ENCODE measurements at places on chromosomes 4 and X. TPM values are rescaled to one million over a fixed set of nuclear protein-coding genes. Genes with fewer than 3 reads are reported as not detected.

- H3K36me3 ChIP-seq = no peaks in the 10 kb centered on the region
- no peak for DNase-seq
- no peaks in the 10 kb centered on the region for H3K27me3 ChIP-seq
- no peak overlapping the region for H3K4me3 ChIP-seq
Measured at GRCh38 chr4:118723369-118723768, 38.2 kb downstream of the METTL14 start.

DNA sequence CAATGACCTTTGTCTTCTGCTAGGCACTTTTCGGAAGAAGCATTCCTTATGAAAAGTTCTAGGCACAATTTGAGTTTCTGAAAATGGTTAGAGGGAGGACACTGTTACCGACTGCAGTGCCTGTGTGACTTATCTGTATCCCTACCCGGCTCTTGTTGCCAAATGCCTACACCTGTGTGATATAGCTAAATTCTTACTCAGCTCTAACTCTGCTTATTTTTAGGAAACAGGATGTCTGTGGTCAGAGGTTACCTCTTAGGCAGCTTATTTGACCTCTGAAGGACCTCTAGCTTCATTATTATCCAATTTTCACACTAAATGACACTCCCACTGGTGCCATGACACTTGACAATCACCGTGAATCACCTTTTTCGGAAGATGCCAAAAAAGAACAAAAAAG, 561.1 kb upstream of the SMIM31 start:
- DNase-seq = no peak
- no peak overlapping the region for H3K4me3 ChIP-seq
- H3K27me3 ChIP-seq = no peaks in the 10 kb centered on the region
- H3K36me3 ChIP-seq = peaks cover 4% of the 10 kb centered on the region

DNA sequence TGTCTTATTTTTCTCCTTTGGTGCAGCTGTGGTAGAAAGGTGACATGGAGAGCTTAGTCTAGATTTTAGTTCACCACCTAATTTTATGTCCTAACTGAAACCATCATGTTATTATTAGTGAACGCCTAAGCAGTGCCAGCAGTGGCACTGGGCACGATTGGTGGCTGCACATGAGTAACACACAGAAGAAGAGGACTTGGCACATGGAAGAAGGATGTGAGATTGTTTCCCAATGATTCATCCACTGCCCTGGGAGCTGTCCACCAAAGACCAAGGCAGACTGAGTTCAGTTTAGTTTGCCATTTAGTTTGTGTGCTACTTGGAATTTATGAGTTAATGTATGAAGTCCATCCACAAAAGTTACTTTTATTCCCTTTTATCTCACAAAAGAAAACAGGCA, 68.1 kb upstream of the NAP1L5 start:
- H3K27me3 ChIP-seq = no peaks in the 10 kb centered on the region
- H3K4me1 ChIP-seq = no peaks in the 10 kb centered on the region
- DNase-seq = no peak

DNA sequence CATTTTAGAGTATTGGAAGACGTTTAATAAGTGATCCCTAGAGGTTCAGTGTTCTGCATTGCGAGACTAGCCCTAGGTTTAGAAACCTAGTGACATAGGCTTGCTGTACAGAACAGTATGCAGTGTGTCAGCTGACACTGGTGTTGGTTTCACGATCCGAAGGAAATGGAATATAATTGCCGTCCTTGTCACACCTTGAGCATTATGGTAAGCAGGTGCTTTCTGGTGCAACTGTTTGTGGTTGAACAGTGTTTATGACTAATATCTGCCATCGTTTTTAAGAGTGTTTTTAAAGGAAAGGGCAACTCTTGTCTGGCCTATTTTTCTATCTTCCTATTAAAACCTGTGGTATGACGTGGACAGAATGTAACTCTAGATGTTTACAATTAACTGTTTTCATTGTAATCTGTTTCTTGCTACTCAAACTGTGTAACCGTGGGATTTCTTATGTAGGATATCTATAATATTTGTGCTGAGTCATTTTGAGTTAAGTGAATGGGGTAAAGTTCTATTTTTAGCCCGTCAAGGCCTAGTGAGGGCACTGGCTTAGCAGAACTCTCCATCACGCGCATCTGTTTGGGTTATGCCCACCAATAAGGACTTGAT, 53.8 kb upstream of the TBC1D14 start:
- H3K36me3 ChIP-seq = peaks cover 5% of the 10 kb centered on the region
- H3K4me1 ChIP-seq = no peaks in the 10 kb centered on the region

DNA sequence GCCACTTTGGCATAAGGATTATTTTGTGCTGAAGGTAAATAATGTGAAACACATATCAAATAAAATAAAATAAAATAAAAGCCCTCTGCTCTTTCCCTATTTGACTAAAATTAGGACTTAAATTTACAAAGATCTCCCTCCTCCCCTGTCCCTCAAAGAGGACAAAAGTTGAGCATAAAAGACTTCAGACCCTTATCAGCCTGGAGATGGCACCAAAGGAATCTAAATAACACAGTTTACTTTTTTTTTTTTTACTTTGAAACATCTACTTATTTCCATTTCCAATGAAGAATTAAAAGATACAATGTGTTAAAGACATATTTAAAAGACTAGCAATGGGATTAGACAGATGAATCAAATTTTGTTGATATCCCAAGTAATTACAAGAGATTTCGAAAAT, 89.7 kb downstream of the EPHA5 start:
- no peak overlapping the region for H3K27ac ChIP-seq
- no peak for DNase-seq
- no peaks in the 10 kb centered on the region for H3K36me3 ChIP-seq
- H3K4me3 ChIP-seq = no peak overlapping the region
- H3K4me1 ChIP-seq = no peaks in the 10 kb centered on the region
- H3K27me3 ChIP-seq = no peaks in the 10 kb centered on the region

GRCh38 chr4:7368296-7368695, 66.4 kb downstream of the PSAPL1 start:
- H3K4me3 ChIP-seq = no peak overlapping the region
- no peak overlapping the region for H3K27ac ChIP-seq
- no peak for DNase-seq
- no peaks in the 10 kb centered on the region for H3K36me3 ChIP-seq
- H3K27me3 ChIP-seq = peaks cover 8% of the 10 kb centered on the region

DNA sequence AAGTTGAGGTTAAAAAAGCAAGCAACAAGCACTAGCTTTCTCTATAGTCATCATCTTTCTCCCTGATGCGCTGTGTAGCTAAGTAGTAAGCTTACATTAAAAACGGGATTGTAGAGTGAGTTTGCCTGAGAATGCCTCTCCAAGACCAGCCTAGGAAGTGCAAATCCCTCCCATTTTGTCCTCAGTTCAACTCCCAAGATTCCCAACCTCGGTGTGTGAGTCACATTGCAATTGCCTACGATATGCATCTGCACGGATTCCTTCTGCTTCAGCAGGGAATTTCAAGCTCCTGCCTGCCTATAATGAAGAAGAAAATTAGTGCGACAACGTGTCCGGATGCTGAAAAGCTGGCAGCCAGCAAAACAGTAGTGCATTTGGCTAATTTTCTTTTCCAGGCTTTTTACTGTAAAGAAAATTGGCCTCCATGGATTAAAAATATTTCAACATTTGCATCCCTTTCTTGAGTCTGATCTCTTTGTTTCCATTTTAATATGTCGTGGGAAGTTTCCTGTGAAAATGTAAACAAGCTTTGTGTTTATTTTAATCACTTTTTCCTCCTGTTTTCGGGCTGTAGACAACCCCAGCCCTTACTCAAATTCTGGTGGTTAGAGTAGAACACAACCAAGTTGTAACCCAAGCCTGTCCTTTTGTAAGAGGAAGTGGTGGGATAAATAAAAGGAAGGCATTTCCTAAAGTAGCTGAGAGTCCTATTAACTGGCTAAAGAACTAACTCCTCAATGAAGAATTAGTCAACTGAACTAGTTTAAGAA, 58.4 kb upstream of the TET2 start:
- H3K4me3 ChIP-seq = no peak overlapping the region
- no peak overlapping the region for H3K27ac ChIP-seq
- no peak for DNase-seq
- H3K36me3 ChIP-seq = no peaks in the 10 kb centered on the region

- no peak overlapping the region for H3K27ac ChIP-seq
- peaks cover 63% of the 10 kb centered on the region for H3K4me1 ChIP-seq
- peaks cover 30% of the 10 kb centered on the region for H3K36me3 ChIP-seq
- no peaks in the 10 kb centered on the region for H3K27me3 ChIP-seq
Measured at GRCh38 chr4:3386526-3386925, 55.2 kb upstream of the HGFAC start.

GRCh38 chr4:125121581-125121980, 193.2 kb upstream of the FAT4 start:
- H3K4me1 ChIP-seq = no peaks in the 10 kb centered on the region
- DNase-seq = no peak
- H3K27me3 ChIP-seq = no peaks in the 10 kb centered on the region
- no peak overlapping the region for H3K4me3 ChIP-seq

DNA sequence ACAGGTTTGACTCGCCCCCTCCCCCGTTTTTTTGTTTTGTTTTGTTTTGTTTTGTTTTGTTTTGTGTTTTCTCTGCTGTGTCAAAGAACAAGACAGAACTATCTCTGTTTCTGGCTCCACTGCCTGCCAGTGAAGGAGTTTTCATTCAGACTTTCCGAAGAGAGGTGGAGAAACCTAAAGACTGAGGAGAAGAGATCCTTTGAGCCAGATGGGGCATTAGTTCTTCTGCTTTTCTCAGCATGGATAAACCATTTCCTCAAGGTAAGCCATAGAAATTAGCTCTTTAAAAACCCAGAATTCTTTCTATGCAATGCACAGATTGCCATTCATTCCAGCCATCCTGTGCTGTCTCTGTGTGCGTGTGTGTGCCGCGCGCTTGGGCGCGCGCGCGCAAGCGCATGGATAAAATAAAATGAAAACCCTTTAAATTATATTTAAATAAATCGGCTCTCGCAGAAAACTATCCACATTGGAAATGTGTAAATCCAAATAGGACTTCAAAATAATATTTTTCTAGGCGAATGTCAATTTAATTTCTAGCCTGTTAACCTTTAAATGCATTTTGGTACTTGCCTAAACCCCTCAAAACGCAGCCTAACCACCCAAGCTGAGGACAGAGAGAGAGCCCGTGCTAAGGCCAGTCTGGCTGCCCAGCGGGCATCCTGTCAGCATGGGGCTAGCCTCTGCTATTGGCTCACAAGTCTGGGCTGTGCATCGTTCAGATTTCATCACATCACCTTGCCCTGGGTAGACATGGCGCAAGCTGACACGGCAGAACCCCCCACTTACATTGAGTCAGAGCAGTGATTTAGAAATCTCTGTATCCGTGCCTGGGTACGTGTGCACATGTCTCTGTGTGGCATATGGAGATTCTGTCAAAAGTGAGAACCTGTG, 113.0 kb upstream of the VAMP7 start:
- peak overlapping the region; percentile 19 for H3K4me3 ChIP-seq
- no peaks in the 10 kb centered on the region for H3K36me3 ChIP-seq

DNA sequence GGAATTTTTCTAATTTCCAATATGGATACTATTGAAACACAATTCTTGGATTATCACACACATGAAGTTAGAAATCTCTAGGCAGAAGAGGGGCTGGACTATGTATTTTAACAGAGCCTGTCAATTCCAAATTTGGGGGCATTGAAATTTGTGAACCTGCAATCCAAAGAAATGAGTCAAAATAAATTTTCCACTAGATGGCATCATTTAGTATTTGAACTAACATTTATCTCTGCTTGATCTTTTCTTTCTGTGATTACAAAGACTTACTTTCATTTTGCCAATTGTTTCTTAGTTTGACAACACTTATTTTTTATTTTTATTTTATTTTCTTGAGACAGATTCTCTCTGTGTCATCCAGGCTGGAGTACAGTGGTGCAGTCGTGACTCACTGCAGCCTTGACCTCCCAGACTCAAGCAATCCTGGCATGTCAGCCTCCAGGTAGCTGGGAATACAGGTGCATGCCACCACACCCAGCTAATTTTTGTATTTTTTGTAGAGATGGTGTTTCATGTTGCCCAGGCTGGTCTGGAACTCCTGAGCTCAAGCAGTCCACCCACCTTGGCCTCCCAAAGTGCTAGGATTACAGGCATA, 2.7 kb upstream of the PYURF start:
- H3K4me1 ChIP-seq = no peaks in the 10 kb centered on the region
- H3K27me3 ChIP-seq = no peaks in the 10 kb centered on the region
- H3K4me3 ChIP-seq = no peak overlapping the region
- H3K36me3 ChIP-seq = no peaks in the 10 kb centered on the region
- H3K27ac ChIP-seq = no peak overlapping the region
- no peak for DNase-seq

TCP11X1 gene
- total RNA-seq = not detected

SRPK3 gene
- total RNA-seq = 1.2 TPM

GRIA2 gene
- total RNA-seq = 85.8 TPM

TNIP2 gene
- total RNA-seq = 6.6 TPM

ARX gene
- total RNA-seq = 0.61 TPM

TREX2 gene
- 0.77 TPM for total RNA-seq

WAS gene
- total RNA-seq = 3.1 TPM
